Suppressor macrophage treated with lipopolysaccharide for 1 hour (primary cell): ENCODE measurements at places on chromosomes 3 and 15.

DNA sequence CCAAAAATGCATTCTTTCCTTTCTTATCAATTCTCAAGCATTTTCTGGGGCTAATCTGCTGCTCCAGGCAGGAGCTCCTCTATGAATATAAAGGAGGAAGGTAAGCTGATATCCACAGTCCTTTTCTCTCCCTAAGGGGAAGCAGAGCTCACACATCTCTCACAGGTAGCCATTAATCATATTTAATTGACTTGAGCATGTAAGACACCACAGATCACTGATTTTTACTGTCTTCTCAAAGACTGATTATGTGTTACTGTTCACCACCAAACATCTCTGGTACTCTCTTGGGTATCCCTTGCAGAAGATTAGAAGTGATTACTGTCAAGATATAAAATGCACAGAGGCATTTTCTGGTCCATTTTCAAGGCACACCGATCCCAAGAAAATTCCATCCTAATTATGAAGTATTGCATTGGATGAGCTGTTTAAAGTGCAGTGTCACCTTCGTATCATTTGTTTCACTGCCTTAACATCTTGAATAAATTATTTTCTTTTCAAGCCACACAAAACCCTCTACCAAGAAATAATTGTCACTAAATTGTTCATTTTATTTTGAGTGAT lies 100.7 kb downstream of the ARPP21 start:
- no peak for DNase-seq

GRCh38 chr15:33279613-33280205 lies 31.1 kb upstream of the RYR3 start:
- DNase-seq, result no peak

DNA sequence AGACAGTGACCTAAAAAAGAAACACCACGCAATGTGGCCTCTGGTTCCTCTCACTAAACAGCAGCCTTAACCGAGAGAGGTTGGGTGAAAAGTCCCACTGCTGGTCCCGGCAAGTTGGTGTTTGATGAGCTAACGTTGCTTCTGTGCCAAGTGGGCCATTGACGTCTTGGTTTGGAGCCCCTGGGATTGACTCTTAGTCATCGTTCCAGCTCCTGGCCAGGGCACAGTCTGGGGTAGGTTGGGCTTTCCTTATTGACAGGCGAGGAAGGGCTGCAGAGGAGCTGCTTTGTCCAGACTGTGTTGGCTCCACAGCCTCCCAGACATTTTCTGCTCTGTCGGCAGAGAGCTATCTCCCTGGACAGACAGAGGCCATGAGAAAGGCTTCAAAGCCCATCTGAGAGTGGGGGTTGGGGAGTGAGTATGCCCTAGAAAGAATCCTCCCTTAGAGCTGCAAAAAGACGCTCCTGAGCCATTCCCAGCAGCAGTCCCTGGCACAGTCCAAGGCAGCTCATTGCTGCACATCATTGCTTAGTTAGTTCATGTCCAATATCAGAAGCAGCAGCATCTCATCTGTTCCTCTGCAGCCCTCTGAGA lies 28.6 kb upstream of the C3orf80 start:
- no peak for DNase-seq

GRCh38 chr3:119912220-119912619 lies 130.3 kb downstream of the NR1I2 start:
- peak; percentile 82 for DNase-seq

DNA sequence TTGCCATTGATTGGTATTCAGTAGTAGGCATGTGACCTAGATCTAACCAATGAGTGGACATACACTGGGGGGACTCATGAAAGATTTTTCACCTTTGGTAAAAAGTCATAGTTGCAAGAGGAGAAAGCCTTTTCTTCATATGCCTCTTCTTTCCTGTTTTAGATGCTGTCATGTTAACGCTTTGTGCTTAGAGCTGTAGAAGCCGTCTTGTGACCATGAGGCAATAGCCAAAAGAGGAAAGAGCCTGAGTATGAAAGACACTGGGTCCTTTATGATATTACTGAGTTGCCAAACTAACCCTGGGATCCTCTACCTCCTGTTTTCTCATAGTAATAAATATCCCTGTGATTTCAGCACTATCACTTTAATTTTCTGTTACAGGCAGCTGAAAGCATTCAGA lies 396.0 kb downstream of the FHIT start:
- DNase-seq, result peak; percentile 89

DNA sequence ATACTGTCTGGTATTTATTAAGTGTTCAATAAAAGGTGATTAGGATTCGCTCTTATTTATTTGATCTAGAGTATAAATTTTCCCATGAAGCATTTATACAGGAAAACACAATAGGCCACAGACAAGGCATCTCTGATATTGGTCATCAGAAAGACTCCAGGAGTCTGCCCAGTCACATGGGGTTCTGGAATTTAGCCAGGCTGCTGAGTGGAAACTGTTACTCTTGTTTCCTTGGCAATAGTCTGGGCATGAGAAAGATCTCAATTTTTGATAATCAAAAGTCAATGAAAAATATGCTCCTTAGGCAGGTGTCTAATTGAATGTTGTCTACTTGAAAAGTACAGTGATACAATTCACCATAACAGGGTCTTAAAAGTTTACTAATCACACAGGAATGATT lies 161.2 kb downstream of the FRMD5 start:
- DNase-seq, result no peak

DNA sequence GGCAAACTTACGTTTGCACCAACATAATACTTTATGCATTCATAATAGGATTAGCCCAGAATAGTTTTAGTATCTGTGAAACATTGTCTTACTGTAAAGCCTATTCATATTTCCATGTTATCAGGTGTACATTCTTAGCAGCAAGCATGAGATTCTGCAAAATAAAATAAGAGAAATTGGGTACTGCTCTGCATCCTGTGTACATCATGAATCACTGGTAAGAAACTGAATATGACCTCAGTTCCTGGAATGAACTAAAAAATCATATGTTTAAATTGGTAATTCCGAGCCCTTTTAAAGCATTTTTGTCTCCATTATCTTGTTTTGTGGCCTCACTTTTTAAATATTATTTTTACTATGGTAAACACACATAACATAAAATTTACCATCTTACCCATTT lies 605.1 kb downstream of the ROBO1 start:
- DNase-seq, result no peak

GRCh38 chr3:135633078-135633477 lies 332.4 kb upstream of the PPP2R3A start:
- no peak for DNase-seq

- no peak for DNase-seq
Measured at GRCh38 chr3:187572441-187572840, 97.8 kb downstream of the SST start.

GRCh38 chr3:112646623-112647022 lies 5.7 kb upstream of the CCDC80 start:
- no peak for DNase-seq

- no peak for DNase-seq
Measured at GRCh38 chr3:133843634-133844033, 38.0 kb downstream of the SRPRB start.

GRCh38 chr3:149150436-149150835 lies 21.0 kb downstream of the HPS3 start:
- no peak for DNase-seq

DNA sequence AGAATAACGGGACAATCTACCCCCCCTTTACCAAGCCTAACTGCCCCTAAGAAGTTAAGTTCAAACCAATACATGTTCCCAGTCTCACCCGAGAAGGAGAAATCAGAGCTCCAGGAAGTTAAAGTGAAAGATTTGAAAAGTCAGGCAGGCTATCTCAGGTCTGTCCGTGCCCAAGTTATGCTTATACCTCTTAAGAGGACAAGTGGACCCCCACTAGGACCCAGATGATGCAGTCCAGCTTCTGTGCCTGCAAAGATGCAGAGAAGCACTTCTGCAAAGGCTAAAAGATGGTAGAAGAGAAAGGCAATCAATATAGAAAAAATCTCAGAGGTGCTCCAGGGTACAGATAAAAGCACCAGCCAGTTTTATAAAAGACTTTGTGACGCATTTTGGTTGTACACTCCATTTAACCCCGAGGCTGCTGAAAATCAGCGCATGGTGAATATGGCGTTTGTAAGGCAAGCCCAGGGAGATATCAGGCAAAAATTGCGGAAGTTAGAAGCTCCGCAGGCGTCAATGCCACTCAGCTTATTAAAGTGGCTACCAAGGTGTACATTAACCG lies 9.8 kb upstream of the SLC9C1 start:
- peak; percentile 38 for DNase-seq

DNA sequence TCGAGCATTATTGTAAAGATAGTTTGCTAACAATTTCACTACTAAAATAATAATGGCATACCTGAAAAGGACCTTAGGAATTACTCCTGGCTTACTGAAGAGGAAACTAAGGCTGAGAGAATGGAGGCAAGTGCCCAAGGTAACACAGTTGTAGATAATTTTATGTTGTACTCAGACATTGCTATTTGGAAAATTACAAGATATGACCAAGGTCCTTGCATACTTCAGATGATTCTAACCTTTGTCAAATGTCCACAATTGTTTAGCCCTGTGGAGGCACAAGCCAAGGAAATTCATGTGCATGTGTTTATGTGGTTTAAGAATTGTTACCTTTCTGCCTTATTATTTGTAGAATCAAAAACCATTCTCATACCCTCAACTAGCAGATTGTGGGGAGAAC lies 105.7 kb downstream of the TUSC7 start:
- DNase-seq, result no peak

- DNase-seq, result no peak
Measured at GRCh38 chr3:124745756-124746155, 15.5 kb downstream of the UMPS start.

DNA sequence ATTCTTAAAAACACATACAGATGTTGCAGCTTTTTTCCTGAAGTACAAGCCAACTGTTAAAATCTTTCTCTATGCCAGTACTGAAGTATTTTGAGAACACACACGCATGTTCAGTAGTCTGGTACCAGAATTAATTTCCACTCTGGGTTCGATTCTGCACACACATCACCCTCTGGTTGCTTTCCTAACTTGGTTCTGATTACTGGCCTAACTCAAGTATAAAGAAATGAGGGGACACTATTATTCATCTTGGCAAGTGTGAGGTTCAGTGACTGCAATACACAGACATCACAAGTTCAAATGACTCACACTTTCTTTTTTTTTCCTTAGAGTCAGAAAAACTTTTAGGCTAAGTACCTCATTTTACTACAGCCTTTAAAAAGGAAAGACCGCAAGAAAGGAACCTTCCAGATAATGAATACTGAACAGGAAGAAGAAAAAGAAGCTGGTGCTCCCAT lies 37.4 kb upstream of the LDHAL6B start:
- DNase-seq, result peak; percentile 79

GRCh38 chr3:190458040-190458439 lies 8.3 kb upstream of the TMEM207 start:
- DNase-seq, result no peak

GRCh38 chr15:99239545-99240198 lies 9.7 kb downstream of the TTC23 start:
- DNase-seq, result peak; percentile 74

DNA sequence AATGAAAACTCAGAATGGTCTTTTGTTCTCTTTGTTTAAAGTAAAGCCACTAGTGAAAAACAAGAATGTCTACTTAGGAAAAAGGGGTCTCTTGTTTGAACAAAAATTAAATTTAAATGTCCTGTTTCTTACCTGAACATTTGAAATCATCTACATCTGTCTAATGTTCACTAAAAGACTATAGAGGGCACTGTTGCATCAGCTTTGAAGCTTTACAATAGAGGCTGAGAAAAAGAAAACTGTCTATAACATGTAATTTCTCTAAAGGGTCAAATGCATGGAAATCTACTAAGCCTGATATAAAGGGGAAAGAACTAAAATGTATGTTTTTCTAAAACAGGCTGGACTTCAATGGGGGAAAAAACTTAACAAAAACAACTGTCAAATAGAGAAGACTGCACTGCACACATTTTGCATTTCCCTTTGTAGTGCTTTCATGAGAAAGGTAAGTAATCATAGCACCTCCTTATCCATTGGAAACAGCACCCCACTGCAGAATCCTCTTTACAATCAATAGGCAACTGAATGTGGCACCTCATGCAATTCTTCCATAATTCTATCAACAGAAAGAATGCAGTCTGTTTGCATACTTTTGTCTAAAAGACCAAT lies 26.3 kb downstream of the DPH6 start:
- peak; percentile 61 for DNase-seq

GRCh38 chr15:66623801-66624453 lies 58.1 kb upstream of the LCTL start:
- DNase-seq, result peak; percentile 31

GRCh38 chr15:93018574-93018973 lies 70.4 kb downstream of the RGMA start:
- DNase-seq, result no peak

- no peak for DNase-seq
Measured at GRCh38 chr15:40927495-40927872, 1.7 kb upstream of the DLL4 start.

- DNase-seq, result no peak
Measured at GRCh38 chr3:117366574-117366973, 657.0 kb downstream of the TUSC7 start.

DNA sequence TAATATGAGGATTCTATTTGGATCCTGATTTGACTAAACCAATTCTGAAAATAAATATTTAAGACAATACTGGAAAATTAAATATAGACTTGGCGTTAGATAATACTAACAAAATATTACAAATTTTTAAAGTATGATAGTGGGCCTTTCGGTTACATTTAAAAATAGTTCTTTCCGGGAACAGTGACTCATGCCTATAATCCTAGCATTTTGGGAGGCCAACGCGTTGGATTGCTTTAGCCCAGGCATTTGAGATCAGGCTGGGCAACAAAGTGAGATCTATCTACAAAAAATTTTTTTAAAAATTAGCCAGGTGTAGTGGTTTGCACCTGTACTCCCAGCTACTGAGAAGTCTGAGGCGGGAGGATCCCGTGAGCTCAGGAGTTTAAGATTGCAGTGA lies 30.3 kb upstream of the GADL1 start:
- no peak for DNase-seq

- DNase-seq, result no peak
Measured at GRCh38 chr3:151960961-151961580, 87.6 kb downstream of the SUCNR1 start.

GRCh38 chr3:42853056-42853455 lies 22.6 kb downstream of the CYP8B1 start:
- no peak for DNase-seq

DNA sequence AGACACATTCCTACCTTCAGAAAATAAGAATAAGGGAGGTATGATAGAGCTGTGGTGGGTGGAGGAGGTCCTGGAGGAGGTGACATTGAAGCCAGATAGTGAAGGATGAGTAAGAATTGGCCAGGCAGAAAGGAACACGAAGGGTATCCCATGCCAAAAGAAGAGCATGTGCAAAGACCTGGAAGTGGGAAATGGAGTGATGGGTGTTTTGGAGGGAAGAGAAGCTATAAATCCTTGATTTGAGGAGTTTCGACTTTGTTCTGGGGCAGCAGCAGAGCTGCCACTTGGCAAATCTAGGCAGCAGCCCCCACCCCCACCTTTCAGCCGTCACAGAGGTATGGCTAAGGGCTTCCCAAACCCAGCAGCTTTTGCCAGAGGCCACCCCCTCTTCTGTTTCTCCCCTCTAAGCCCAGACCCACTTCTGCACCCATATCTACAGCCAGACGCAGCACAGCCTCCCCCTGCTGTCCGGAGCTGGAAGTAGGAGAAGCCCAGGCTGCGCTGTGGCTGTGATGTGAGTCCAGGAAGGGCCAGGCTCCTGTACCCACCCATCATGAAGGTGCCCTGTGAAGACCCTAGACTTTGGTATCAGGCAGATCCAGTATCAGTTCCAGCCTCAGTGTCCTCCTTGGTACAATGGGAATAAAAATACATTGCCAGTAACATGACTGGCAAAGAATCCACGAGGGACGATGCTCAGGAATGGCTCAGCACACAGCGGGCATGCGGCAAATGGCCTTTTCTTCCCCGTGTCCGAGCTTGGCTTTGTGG lies 188.7 kb upstream of the LINGO1 start:
- peak; percentile 59 for DNase-seq

GRCh38 chr3:113712129-113712528 lies 15.7 kb upstream of the USF3 start:
- DNase-seq, result no peak

GRCh38 chr3:61527011-61527410 lies 34.4 kb upstream of the PTPRG start:
- DNase-seq, result no peak
